ENCODE measurements at places on chromosomes 5 and 9.

DNA sequence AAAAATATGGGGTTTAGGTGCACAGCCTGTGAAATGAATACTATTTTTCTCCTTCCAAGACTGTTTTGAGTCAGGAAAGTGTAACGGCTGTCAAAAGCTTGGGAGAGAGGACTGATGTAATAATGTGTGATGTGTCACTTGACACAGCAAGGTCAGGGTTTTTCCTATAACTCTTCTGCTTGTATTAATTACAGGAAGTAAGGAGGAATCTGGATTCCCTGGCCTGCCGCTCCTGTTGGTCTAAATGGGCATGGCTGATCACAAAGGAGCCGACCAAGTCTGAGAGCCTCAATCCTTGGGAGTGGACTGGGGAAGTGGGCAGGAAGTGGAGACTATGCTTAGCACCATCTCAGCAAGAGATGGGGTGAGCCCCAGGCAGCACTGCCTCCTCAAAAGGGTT, 16.7 kb upstream of the SLC28A3 start:
- DNase-seq: no peak

- DNase-seq: no peak
Observed at GRCh38 chr5:142327111-142327842, 2.5 kb upstream of the SPRY4 start.

GRCh38 chr5:55546947-55547346, 12.2 kb upstream of the PLPP1 start:
- DNase-seq: no peak

DNA sequence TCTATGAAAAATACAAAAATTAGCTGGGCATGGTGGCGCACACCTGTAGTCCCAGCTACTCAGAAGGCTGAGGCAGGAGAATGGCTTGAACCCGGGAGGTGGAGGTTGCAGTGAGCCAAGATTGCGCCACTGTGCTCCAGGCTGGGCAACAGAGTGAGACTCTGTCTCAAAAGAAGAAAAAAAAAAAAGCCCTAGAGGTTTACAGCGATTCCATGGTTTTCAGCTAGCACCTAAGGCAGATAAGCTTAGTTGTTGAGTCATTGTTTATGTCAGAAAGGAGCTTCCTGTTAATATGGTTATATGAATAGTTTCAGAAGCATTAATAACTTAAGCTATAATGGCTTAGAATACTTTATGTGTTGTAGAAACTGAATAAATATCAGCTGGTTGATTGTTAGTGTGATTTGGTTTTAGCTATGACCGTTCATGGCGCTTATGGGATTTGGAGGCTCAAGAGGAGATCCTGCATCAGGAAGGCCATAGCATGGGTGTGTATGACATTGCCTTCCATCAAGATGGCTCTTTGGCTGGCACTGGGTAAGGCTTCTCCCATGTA, 13.0 kb downstream of the RNF183 start:
- no peak for DNase-seq

DNA sequence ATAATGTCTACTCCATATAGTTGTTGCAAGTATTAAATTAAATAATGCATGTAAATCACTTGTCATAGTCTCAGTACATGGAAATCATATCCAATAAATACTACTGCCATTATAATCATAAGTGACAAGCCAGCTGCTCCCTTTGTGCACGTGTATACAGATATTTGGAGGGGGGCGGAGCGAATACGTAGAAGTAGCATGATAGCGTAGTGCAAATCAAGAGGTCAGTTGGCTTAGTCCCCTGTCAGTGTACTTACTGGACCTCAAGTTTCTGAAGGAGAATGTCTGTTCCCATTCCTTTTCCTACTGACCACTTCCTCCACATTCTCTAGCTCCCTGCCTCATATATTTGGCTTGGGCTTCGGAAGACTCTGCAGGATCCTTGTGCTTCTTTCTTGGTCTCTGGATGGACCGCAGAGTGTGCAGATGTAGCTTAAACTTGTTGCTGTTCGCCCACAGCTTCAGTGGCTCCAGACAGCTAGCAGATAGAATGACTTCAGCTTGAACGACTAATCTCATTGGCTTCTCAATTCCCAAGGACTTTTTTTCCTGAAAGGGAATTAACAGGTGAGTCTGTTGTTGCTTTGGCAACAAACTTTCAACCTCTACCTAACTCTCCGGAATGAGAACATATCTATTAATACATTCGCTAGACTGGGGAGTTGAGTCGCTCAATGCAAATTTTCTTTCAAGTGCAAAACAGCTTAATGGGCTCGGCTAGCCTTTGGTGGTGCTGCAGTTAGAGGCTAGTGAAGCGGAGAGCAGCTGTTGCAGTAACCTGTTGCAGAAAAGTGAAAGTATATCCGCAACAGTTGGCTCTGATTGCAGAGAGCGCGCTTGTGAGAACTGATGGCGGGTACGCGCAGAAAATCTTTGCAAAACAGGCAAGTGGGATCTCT, at the start of gene PCDHB1:
Gene PCDHB1, plus strand, starts transcription at position 753 of the 899 bp plus-strand sequence. Its CDS starts 97 bp downstream, at position 850.
- DNase-seq: no peak

GRCh38 chr5:7897014-7897600, 28.2 kb downstream of the MTRR start:
- no peak for DNase-seq

DNA sequence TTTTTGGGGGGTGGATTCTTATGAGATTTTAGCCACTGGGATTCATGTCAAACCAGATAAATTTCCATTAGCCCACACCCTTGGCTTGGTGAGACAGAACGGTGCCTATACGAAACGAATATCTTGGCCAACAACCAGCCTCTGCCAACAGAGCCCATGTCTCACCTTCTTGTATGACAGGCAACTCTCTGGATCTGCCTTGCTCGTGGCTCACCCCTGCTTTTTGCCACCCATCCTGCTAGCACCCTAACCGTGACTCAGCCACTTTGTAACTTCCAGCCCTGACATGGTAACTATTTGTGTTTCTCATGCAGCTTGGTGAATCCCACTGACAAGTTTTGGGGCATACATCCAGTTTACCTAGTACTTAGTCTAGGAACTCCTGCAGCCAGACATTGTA, 457.0 kb downstream of the SPATA31D1 start:
- DNase-seq: no peak

DNA sequence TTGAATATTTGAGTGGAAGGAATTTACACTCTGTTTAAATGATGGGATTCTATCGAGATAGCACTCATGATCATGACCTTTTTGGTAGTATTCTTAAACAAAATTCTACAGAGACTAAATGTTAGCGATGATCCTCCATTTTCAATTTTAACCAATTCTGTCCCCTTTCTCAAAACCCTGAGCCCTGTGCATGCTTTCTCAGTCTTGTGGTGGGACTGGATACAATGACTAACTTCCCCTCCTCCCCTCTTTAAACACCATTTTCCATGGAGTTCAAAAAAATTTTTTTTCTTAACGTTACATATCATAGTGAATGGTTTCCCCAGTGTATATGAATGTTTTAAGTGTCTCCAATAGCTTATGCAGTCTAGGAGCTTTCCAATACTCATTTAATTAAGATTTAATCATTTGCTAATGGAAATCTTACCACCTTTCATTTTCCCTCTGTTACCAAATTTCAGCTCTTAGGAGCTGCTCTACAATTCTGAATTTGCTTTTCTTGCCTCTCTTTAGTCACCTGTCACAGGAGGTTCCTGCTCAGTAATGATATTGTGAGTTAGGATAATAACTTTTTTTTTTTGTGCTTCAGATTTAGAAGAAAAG, 101.2 kb downstream of the MAP1B start:
- DNase-seq: no peak

GRCh38 chr5:178288401-178289368, 56.1 kb upstream of the PHYKPL start:
- DNase-seq: no peak

- no peak for DNase-seq
Observed at GRCh38 chr5:58640011-58640410, 57.1 kb downstream of the RAB3C start.

GRCh38 chr5:80959138-80959537, 1.0 kb upstream of the RASGRF2 start:
- DNase-seq: no peak

DNA sequence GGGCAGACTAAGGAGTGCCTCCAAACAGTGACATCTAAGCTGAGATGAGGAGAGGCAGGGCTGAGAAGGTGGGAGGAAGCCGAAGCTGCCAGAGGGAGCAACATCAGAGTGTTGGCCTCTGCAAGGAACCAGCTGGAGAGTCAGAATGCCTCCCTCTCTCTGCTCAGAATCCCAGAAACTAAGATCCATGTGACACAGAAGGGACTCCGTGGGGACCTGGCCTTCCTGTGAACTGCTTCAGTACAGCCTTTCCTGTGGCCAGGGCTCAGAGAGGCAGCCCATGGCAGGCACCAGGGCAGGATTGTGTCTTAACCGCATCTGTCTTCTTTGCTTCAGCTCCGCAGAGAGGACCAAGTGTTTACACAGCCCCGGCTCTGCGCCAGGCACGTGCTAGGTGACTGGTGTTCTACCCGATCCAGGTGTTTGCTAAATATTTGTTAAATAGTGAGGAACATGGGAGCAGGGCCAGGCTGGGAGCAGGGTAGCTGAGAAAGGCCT, 33.5 kb downstream of the KCNMB1 start:
- no peak for DNase-seq

DNA sequence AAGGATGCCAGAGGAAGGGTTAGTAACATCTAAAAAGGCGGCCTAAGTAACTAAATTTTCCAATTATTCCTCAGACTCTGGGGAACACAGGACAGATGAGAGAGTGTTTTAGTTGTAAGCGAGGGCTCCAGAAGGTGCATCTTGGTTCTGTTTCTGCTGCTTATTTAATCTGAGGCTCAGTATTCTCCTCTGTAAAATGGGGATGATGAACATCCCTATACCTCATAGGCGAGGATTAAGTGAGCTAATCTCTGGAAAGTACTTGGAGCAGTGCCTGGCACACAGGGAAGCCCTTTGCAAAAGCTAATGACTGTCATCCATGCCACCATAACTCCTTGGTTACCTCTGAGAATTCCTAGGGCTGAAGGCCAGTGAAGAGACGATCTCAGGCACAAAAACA, 59.0 kb downstream of the SHB start:
- no peak for DNase-seq

- no peak for DNase-seq
Observed at GRCh38 chr5:179889885-179890284, 17.8 kb downstream of the TBC1D9B start.

DNA sequence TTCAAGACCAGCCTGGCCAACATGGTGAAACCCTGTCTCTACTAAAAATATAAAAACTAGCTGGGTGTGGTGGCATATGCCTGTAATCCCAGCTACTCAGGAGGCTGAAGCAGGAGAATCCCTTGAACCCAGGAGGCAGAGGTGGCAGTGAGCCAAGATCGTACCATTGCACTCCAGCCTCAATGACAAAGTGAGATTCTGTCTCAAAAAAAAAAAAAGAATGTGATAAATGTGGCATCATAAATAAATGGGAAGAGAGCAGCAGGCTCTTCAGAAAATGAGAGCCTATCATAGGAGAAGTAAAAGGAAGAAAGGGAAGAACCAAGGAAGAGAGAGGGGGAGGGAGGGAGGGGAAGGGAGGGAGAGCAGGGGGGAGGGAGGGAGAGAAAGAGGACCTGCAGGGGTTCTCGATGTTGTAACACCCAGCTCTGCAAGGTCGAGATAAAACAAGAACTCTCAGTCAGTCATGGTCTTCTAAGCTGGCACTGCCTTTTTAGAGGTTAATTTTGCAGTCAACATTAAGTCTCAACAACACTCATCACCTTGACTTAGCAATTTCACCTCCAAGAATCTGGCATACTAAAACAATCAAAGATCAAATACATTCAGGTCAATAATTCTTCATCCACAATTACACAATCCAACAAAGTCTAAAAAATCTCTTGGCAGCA, 68.7 kb upstream of the SIMC1 start:
- no peak for DNase-seq

- DNase-seq: no peak
Observed at GRCh38 chr9:134320868-134321471, 5.3 kb upstream of the RXRA start.

DNA sequence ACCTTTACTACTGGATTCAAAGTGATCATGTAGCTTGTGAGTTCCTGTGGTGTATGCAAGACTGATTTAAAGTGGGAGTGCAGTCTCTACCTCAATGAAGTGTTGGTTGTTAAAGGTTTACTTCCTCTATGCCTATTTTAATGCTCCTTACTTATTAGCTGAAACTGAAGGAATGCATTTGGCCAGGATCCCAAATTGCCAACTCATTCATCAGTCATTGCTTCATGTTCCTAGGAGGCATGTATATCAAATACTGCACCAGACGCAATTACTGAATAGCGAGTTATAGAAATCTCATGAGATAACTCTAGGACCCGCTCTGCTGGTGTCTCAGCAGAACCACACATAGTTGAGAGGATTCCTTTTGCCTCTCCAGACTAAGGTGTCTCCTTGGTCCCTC, 143.0 kb upstream of the RPS23 start:
- DNase-seq: no peak

DNA sequence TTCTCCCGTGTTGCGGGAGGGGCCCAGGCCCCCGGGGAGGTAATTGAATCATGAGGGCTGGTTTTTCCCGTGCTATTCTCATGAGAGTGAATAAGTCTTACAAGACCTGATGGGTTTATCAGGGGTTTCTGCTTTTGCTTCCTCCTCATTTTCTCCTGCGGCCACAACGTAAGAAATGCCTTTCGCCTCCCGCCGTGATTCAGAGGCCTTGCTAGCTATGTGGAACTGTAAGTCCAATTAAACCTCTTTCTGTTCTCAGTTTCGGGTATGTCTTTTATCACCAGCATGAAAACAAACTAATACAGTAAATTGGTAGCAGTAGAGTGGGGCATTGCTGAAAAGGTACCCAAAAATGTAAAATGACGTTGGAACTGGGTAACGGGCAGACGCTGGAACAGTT, 1035.1 kb downstream of the DTWD2 start:
- no peak for DNase-seq

- DNase-seq: no peak
Observed at GRCh38 chr5:156121234-156121633, 205.7 kb upstream of the SGCD start.

- no peak for DNase-seq
Observed at GRCh38 chr5:98902733-98903132, 26.1 kb downstream of the CHD1 start.

Data from stimulated activated CD4-positive, alpha-beta T cell treated with anti-CD3 and anti-CD28 coated beads, Interleukin-2, amount 100 ng/mL, for 4 hours (primary cell).